Glutamatergic neuron (in vitro differentiated cells): ENCODE measurements at places on chromosomes 3 and 15.
A peak's percentile ranks its signal among the peaks of the same experiment; 100 is the strongest.

DNA sequence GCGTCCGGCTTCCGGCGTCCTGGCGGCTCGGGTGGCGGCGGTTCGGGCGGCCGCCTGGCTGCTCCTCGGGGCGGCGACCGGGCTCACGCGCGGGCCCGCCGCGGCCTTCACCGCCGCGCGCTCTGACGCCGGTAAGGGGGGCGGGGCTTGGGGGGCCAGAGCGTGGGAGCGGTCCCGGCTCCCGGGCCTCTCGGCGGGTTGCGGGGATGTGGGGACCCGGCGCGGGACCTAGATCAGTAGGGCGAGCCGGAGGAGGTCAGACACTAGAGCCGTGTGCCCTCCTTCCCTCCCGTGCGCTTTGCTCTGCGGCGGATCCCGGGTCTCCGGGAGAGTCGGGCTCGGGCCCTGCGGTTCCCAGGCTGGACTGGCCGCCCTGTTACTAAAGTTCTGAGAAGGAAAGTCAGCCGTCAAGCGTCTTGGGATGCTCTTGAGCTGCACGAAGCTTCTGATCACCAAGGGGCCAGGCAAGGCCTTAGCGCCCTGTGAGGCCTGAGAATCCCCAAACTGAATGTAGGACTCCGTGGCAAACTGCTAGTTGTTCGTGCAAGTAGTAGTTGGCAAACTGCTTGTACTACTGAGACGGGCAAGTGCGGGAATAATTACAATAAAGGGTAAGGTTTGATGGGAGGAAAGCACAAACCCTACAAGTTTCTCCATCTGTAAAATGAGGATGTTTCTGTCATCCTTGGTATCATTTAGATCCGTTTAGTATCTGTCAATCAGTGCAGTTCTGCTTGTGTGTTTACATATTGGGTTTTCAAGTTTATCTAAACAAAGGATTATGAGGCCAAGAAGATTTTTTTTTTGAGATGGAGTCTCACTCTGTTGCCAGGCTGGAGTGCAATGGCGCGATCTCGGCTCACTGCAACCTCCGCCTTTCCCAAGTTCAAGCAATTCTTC is 587 bp downstream of the PIGX start:
- H3K27ac ChIP-seq: no peak overlapping the region
- H3K27me3 ChIP-seq: no peaks in the 10 kb centered on the region
- peaks cover 5% of the 10 kb centered on the region for H3K4me1 ChIP-seq
- no peak for DNase-seq
- no peaks in the 10 kb centered on the region for H3K36me3 ChIP-seq

- peak overlapping the region; percentile 29 for H3K27ac ChIP-seq
- H3K36me3 ChIP-seq: no peaks in the 10 kb centered on the region
- H3K4me3 ChIP-seq: peak overlapping the region; percentile 90
- peaks cover 7% of the 10 kb centered on the region for H3K4me1 ChIP-seq
- DNase-seq: no peak
These were observed 1.0 kb downstream of the CGGBP1 start for GRCh38 chr3:88057630-88058305.

DNA sequence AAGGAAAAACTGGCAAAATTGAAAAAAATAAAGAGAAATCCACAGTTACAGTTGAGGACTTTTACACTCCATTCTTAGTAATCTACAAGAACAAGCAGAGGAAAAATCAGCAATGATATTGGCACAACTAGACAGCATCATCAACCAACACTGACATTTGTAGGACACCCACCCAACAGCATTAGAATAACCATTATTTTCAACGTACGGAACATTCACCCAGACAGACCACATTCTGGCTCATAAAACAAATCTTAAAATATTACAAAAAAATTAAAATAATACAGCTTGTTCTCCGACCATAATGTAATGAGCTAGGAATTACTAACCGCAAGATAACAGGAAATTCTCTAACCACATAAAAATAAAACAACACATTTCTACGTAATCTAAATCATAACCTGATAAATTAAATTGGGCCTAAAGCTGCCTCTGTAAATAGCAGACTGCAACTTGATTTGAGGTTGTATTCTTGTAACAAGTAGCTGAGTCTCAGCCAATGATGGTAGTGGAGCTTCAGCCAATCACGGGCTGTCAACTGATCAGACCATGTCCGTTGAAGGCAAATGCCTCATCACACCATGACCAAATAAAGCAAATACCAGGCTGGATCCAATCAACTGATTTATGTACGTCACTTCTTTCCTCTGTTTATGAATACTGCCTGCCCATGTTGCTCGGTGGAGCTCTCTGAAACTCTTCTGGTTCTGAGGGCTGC is 9.2 kb downstream of the PLSCR4 start:
- peaks cover 5% of the 10 kb centered on the region for H3K27me3 ChIP-seq
- no peaks in the 10 kb centered on the region for H3K4me1 ChIP-seq
- no peak for DNase-seq
- no peak overlapping the region for H3K4me3 ChIP-seq

- H3K36me3 ChIP-seq: peaks cover 4% of the 10 kb centered on the region
- peaks cover 33% of the 10 kb centered on the region for H3K4me1 ChIP-seq
- DNase-seq: no peak
- no peak overlapping the region for H3K27ac ChIP-seq
These were observed 45.9 kb upstream of the LIMD1 start for GRCh38 chr3:45548681-45549075.

DNA sequence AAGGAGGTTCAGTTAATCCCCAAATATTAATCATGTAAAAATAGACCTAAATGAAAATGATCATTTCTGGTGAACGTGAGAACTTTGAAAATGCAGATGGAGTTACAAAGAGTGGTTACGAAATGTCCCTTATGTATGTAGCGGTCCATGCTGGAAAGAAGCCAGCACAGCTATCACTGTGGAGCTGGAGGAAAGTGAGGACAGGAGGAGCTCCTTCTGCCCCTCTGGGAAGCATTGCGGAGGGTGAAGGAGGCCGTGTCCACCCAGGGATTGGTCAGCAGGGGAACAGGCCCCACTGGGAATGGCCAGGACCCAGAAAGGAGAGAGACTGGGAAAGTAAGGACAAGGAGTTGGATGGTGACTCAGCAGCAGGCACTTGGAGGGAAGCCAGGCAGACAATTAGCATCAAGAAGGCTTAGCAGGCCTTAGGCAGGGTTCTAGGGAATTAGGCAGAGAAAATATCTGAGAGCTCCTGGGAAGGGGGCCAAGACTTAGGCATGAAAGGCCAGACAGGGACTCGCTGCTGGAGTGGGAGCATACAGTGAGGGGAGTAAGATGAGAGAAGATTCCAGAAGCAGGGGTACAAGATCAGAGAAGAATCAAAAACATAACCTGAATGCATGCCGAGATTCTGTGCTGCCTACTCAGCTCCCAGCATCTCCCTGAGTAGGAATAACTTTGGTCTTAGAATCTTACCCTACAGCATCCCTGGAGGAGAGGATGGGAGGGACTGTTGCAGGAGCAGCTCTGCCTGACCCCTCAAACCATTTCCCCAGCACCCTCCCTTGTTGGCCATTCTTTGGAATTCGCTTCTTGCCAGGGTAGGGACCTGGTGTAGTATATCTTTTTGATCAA is 171.0 kb upstream of the UMPS start:
- H3K4me3 ChIP-seq: peak overlapping the region; percentile 18
- peaks cover 3% of the 10 kb centered on the region for H3K27me3 ChIP-seq
- H3K4me1 ChIP-seq: peaks cover 25% of the 10 kb centered on the region
- no peaks in the 10 kb centered on the region for H3K36me3 ChIP-seq
- no peak for DNase-seq

DNA sequence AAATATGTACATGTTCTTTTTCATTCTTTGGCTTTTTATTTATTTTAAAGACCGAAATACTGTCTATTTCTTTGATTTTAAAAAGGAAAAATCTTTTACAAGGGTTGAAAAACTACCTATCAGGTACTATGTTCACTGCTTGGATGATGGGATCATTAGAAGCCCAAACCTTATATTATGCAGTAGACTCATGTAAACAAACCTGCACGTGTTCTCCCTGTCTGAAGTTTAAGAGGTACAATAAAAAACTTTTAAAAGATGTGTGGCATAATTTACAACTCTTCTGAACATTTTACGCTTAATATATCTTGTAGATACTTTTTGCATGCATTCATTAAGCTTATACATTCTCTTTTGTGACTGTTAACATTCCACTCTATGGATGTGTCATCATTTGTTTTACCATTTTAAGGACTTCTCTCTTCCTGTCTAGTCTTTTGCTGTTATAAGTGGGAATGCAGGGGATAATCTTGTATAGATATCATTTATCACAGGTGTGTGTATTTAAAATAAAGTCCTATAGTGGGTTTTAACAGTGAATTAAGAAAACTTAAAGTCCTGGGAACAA is 6.2 kb downstream of the MGA start:
- DNase-seq: no peak
- H3K4me1 ChIP-seq: peaks cover 4% of the 10 kb centered on the region
- H3K4me3 ChIP-seq: no peak overlapping the region
- no peaks in the 10 kb centered on the region for H3K36me3 ChIP-seq
- H3K27me3 ChIP-seq: peaks cover 3% of the 10 kb centered on the region
- H3K27ac ChIP-seq: no peak overlapping the region

DNA sequence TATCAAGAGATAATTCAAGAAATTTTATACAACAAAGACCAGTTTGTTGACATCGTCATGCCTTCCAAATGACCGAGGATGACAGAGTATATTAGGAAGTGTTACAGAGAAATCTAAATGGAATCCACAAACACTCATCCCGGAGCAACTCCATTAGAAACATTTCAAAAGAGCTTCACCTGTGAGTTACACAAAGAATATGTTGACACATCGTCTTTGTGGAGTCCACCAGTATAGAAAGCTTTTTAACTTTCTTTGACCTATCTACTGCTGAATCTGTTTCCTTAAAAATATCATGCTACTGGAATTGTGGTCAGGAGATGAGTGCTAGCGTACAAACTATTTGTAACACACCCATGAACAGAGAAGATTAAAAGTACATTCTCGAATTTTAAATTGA is 130.4 kb downstream of the SUCLG2 start:
- H3K27ac ChIP-seq: no peak overlapping the region

DNA sequence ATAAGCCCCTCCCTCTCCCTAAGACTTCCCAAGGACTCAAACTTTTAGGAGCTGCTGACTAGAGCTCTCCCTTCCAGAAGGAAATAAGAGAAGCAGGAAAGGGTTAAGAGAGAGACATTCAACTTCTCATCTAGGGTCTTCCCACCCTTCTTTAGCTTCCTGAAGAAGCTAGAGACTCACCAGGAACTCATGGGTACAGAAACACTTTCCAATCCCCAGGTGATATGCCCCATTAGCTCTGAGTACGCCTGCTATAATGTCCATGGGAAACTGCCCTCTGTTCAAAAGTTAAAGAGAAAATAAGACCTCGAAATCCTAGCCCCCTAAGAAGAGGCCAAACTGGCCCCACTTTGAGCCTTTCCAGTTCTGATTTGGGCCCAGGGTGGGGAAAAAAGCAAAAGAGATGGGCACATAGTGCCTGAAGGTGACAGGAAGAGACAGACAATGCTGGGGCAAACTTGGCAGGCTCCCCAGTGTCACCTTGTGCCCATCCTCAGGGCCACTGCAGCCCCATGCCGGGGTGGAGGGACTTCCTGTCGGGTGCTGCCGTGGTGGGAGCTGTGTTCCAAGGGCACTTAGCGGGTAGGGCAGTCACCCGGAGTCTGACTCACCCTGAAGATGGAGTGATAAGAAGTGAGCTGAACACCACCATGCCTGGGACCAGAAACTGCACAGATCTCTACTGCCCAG is 29.5 kb downstream of the CCDC12 start:
- peaks cover 11% of the 10 kb centered on the region for H3K36me3 ChIP-seq
- peaks cover 36% of the 10 kb centered on the region for H3K4me1 ChIP-seq
- H3K4me3 ChIP-seq: no peak overlapping the region
- H3K27me3 ChIP-seq: peaks cover 5% of the 10 kb centered on the region

DNA sequence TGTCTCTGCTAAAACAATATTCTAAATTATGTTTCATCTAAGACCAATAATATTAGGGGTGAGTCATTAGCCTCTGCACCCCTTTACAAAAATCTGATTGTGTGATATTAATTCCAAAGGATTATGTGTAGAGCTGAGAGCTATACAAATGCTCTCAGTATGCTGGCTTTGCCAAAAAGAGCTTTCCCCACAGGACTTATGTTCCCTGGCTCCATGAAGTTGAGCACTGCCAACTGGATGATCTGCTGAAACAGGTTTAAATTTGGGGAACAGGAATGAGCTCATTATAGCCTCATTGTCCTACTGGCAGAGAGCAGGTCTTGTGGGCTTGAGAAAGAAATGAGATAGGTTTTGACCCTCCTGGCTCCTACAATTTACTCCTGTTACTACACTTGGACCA is 347.8 kb upstream of the LMCD1 start:
- DNase-seq: no peak
- no peaks in the 10 kb centered on the region for H3K36me3 ChIP-seq
- no peak overlapping the region for H3K27ac ChIP-seq
- H3K27me3 ChIP-seq: no peaks in the 10 kb centered on the region
- H3K4me3 ChIP-seq: no peak overlapping the region

- no peak for DNase-seq
- no peaks in the 10 kb centered on the region for H3K27me3 ChIP-seq
- no peak overlapping the region for H3K27ac ChIP-seq
- H3K4me3 ChIP-seq: no peak overlapping the region
These were observed 182.4 kb downstream of the CBLB start for GRCh38 chr3:105686278-105686897.

DNA sequence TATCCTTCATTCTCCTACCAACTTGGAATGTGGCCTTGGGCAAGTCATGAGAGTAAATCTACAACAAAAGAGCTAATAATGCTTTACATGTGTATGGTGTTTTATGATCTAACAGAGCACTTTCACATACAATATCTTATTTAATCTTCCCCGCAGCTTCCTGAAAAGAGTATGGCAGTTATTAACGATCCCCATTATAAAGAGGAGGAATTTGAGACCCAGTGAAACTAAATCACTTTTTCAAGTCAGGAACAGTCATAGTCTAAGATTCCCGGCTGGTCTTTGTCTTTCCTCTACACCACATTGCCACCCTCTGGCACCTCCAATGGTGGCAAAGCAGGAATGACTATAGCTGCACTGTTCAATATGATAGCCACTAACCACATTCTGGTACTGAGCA is 69.7 kb upstream of the CMSS1 start:
- no peak overlapping the region for H3K27ac ChIP-seq
- H3K36me3 ChIP-seq: no peaks in the 10 kb centered on the region
- no peak for DNase-seq

GRCh38 chr3:88912294-88912877 is 195.0 kb upstream of the EPHA3 start:
- H3K27me3 ChIP-seq: no peaks in the 10 kb centered on the region
- H3K36me3 ChIP-seq: no peaks in the 10 kb centered on the region
- peak; percentile 7 for DNase-seq
- no peak overlapping the region for H3K4me3 ChIP-seq
- H3K4me1 ChIP-seq: peaks cover 7% of the 10 kb centered on the region

DNA sequence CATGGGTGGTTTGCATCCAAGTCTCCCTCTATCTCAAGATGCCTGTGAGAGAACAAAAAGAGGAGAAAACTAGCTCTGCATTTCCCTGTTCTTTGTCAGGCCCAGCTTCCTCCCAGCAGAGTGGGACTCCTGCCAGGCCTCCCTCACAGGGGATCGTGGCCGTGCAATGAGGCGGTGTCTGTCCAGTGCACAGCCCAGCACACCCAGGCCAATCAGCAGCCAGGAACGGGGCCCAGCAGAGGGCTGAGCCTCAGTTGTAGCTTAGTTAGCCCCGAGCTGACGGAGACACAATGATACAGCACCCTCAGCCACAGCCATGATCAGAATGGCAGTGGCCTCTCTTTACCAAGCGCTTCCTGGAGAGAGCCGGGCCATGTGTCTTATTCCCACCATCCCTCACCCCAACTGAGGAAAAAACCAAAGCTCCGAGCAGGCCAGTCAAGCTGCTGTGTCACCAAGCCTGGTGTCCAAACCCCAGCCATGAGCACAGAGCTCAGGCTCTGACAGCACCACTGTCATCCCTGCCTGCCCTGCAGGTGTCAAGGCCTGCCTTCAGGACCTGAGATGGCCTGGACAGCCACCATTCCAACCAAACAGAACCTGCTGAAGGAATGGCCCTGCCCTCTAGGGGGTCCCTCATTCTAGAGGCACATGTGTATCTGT is 71.1 kb downstream of the DNAJB8 start:
- peaks cover 20% of the 10 kb centered on the region for H3K4me1 ChIP-seq
- H3K36me3 ChIP-seq: no peaks in the 10 kb centered on the region
- peak overlapping the region; percentile 60 for H3K4me3 ChIP-seq
